ENCODE measurements at places on chromosomes 3 and 15. TPM values are rescaled to one million over a fixed set of nuclear protein-coding genes. Genes with fewer than 3 reads are reported as not detected.

The SEMA3F gene
- 0.34 TPM for total RNA-seq

The SIDT1 gene
- 21.0 TPM for total RNA-seq

The TMEM108 gene
- total RNA-seq, result not detected

The PIF1 gene
- total RNA-seq, result 50.0 TPM

The CYP1A2 gene
- total RNA-seq, result not detected

DNA sequence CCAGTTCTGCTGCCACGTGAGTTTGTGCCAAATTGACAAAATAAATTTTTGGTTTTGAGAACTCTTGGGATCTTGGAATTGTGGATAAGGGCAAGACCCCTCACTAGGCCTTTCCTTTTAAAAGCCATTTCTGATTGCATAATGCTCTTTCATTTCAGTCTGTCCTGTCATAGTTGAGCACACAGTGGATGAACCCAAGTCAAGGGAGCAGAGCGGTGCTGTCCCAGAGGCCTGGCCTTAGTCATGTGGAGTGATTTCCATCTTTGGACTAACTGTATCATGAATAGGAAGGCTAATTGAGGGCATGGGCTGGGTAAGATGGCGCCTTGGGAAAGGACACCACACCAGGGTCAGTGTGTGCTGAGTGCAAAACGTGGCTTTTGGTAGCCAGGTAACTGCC is 304.0 kb downstream of the UACA start:
- peaks cover 14% of the 10 kb centered on the region for H3K4me1 ChIP-seq
- DNase-seq, result no peak
- peaks cover 13% of the 10 kb centered on the region for H3K27me3 ChIP-seq

DNA sequence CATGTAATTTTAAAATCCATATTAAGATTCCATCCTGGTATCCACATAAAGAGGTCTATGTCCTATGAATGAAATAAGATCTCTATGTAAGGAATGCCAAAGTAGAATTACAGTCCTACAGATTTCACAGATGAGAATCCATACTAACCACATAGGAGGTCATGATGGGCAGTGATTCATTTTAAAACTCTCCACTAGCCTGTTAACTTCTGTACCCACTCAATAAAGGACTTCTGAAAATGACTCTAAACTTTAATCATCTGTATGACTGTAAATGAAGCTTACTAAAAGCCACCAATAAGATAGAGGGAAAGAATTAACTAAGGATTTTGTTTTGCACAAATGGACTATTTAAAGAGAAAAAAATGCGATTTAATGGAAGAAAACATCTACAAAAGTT is 28.7 kb downstream of the MORC1 start:
- H3K4me1 ChIP-seq, result no peaks in the 10 kb centered on the region
- no peak overlapping the region for H3K4me3 ChIP-seq
- no peak for DNase-seq

DNA sequence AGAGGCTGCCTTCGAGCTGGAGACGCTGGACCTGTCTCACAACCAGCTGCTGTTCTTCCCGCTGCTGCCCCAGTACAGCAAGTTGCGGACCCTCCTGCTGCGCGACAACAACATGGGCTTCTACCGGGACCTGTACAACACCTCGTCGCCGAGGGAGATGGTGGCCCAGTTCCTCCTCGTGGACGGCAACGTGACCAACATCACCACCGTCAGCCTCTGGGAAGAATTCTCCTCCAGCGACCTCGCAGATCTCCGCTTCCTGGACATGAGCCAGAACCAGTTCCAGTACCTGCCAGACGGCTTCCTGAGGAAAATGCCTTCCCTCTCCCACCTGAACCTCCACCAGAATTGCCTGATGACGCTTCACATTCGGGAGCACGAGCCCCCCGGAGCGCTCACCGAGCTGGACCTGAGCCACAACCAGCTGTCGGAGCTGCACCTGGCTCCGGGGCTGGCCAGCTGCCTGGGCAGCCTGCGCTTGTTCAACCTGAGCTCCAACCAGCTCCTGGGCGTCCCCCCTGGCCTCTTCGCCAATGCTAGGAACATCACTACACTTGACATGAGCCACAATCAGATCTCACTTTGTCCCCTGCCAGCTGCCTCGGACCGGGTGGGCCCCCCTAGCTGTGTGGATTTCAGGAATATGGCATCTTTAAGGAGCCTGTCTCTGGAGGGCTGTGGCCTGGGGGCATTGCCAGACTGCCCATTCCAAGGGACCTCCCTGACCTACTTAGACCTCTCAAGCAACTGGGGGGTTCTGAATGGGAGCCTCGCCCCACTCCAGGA is 21.1 kb downstream of the NRROS start:
- no peak overlapping the region for H3K4me3 ChIP-seq
- no peak overlapping the region for H3K27ac ChIP-seq
- no peaks in the 10 kb centered on the region for H3K4me1 ChIP-seq
- H3K36me3 ChIP-seq, result peaks cover 17% of the 10 kb centered on the region
- H3K27me3 ChIP-seq, result no peaks in the 10 kb centered on the region

GRCh38 chr15:74867466-74868038 is 5.6 kb downstream of the SCAMP2 start:
- peaks cover 37% of the 10 kb centered on the region for H3K36me3 ChIP-seq
- H3K27me3 ChIP-seq, result no peaks in the 10 kb centered on the region
- no peak for DNase-seq
- H3K27ac ChIP-seq, result peak overlapping the region; percentile 44
- peaks cover 67% of the 10 kb centered on the region for H3K4me1 ChIP-seq

- H3K27me3 ChIP-seq, result peaks cover 20% of the 10 kb centered on the region
- no peak overlapping the region for H3K4me3 ChIP-seq
Observed at GRCh38 chr3:112090887-112091586, 4.8 kb downstream of the C3orf52 start.

DNA sequence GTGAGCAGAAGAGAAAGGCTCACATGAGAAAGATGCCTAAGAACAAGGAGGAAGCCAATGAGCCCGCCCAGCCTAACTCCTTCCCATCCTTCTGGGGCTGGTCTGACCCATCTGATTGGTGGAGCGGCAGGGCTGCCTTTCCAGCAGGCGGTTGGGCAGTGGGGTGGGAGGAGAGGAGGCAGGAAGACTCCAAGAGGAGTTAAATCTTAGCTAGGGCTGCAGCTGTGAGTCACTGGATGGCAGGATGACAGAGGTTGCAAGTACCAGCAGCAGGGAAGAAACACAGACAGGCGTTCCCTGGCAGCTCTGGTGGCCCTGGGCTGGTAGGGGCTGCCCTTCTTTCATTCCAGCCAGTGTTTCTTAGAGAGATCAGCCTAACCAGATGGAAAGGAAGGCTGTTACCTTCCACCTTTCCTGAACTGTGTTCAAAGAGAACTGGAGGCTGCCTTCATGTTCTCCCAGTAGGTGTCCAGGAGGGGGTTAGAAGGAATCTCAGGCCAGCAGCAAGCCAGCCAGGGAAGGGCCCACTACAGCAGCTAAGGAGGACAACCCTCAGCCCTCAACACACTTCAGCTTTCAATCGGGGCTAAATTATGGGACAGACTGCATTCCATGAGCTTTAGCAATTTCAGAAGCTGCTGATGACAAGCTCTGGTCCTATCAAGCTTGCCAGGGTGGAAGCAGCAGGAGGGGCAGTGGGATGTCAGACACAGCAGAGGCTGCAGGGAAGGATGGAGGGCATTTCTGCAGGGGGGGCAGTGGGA is 50.3 kb downstream of the CHSY1 start:
- peak overlapping the region; percentile 96 for H3K27ac ChIP-seq
- peaks cover 53% of the 10 kb centered on the region for H3K36me3 ChIP-seq
- peak; percentile 44 for DNase-seq
- peak overlapping the region; percentile 19 for H3K4me3 ChIP-seq

DNA sequence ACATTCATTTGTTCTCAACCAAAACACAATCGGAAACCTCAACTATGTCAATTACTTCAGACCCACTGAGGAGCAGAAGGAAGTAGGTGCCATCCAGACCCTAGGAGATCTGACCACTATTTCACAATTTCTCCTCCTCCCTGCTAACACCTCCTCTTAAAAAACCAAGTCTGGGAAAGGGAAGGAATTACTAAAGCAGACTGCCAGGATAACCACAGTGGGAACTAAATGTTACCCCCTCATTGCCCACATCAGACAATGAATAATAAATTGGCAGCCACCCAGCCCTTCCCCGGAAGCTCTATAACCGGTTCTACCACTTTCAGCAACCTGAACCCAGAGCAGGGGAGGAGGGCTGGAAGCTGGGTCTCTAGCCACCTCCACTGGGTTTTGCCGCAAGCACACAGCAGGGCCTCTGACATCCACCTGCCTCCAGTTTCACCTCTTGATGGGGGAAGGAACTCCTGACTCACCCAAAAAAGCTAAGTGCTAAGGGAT is 17.6 kb downstream of the C15orf62 start:
- no peaks in the 10 kb centered on the region for H3K27me3 ChIP-seq
- peak overlapping the region; percentile 28 for H3K4me3 ChIP-seq
- H3K36me3 ChIP-seq, result peaks cover 2% of the 10 kb centered on the region
